CD4-positive, CD25-positive, alpha-beta regulatory T cell (primary cell): ENCODE measurements at places on chromosomes 7 and 10. TPM values are rescaled to one million over a fixed set of nuclear protein-coding genes. Genes with fewer than 3 reads are reported as not detected.

Gene UCN3
- polyA plus RNA-seq: not detected

Gene CALML5
- polyA plus RNA-seq: not detected

- DNase-seq: no peak
- H3K27me3 ChIP-seq: no peaks in the 10 kb centered on the region
- H3K4me1 ChIP-seq: no peaks in the 10 kb centered on the region
- H3K27ac ChIP-seq: no peak within 1 kb of the TSS
- no peaks in the 10 kb centered on the region for H3K36me3 ChIP-seq
Measured at GRCh38 chr10:132065491-132066105, at the start of gene JAKMIP3. Gene JAKMIP3 (plus strand): TSS chr10:132065946. CDS start chr10:132104809, 38,863 bp downstream.

DNA sequence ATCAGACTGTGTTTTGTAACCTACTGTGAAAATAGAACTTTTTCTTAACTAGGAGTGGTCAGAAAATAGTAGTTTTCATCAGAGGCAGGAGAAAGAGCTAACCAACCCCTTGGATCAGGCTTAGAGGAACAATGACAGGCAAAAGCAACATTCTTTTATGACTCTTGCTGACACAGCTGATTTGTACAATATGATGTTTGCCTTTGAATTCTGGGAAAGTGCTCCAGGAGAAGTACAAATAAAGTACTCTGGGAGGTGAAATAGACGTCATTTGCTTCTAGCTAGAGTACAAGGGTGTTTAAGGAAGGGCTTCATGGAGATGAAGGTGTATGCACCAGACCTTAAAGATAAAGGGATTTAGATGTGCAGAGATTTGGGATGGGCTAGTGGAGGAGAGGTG lies 75.1 kb upstream of the KIAA1217 start:
- no peak overlapping the region for H3K4me3 ChIP-seq
- no peaks in the 10 kb centered on the region for H3K36me3 ChIP-seq
- no peak for DNase-seq
- H3K4me1 ChIP-seq: no peaks in the 10 kb centered on the region
- H3K27me3 ChIP-seq: no peaks in the 10 kb centered on the region
- no peak overlapping the region for H3K27ac ChIP-seq

DNA sequence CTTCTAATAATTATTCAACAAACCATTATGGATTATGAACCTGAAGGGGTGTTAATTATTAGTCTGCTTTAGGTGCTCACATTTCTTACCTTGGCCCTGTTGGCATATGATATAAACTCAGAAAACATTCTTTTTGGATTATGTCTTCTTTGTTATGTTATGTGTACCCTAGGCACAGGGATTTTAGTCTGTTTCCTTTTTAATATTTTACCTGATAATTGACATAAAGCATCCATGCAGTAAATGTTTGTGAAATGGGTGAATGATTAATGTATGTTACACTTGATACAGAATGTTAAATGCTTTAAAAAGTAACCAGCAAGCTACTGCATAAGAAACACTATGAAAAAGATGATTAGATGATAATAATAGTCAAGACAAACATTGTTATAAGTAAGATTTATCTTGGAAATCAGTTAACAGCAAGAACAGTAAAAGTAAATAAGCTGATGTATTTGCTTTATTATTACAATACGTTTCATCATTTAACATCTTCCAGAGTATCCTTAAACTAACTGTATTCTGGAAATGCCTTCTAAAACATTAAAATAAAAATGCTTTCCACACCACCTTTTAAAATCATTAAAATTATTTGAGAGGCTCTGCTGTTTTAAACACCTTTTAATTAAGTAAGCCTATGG lies 204.7 kb downstream of the RELN start:
- H3K36me3 ChIP-seq: no peaks in the 10 kb centered on the region
- H3K4me3 ChIP-seq: no peak overlapping the region
- no peak for DNase-seq
- H3K27ac ChIP-seq: no peak overlapping the region
- H3K4me1 ChIP-seq: no peaks in the 10 kb centered on the region

GRCh38 chr10:13536674-13537366 lies 8.0 kb upstream of the BEND7 start:
- H3K27ac ChIP-seq: no peak overlapping the region
- no peak for DNase-seq
- H3K27me3 ChIP-seq: peaks cover 10% of the 10 kb centered on the region
- H3K4me1 ChIP-seq: no peaks in the 10 kb centered on the region
- H3K4me3 ChIP-seq: no peak overlapping the region
- H3K36me3 ChIP-seq: no peaks in the 10 kb centered on the region

Gene FANK1
- polyA plus RNA-seq: 54.5 TPM

- H3K4me1 ChIP-seq: no peaks in the 10 kb centered on the region
- no peak for DNase-seq
- H3K4me3 ChIP-seq: no peak overlapping the region
- no peaks in the 10 kb centered on the region for H3K27me3 ChIP-seq
- H3K36me3 ChIP-seq: no peaks in the 10 kb centered on the region
Measured at GRCh38 chr10:5047912-5048628, 44.4 kb upstream of the AKR1C2 start.

GRCh38 chr10:110513949-110514348 lies 16.2 kb downstream of the DUSP5 start:
- H3K27me3 ChIP-seq: no peaks in the 10 kb centered on the region
- H3K27ac ChIP-seq: no peak overlapping the region
- H3K4me3 ChIP-seq: no peak overlapping the region

- no peak for DNase-seq
- no peaks in the 10 kb centered on the region for H3K27me3 ChIP-seq
- no peaks in the 10 kb centered on the region for H3K36me3 ChIP-seq
- no peaks in the 10 kb centered on the region for H3K4me1 ChIP-seq
- H3K27ac ChIP-seq: no peak overlapping the region
Measured at GRCh38 chr7:112714917-112715316, 75.3 kb downstream of the TMEM168 start.

Gene C7orf57
- not detected for polyA plus RNA-seq

Gene ATP6V0A4
- polyA plus RNA-seq: not detected

GRCh38 chr7:94421681-94422080 lies 27.0 kb downstream of the COL1A2 start:
- no peak overlapping the region for H3K4me3 ChIP-seq
- H3K36me3 ChIP-seq: no peaks in the 10 kb centered on the region
- H3K27ac ChIP-seq: no peak overlapping the region
- H3K27me3 ChIP-seq: no peaks in the 10 kb centered on the region

GRCh38 chr7:155922067-155922816 lies 110.0 kb upstream of the SHH start:
- no peaks in the 10 kb centered on the region for H3K36me3 ChIP-seq
- no peak overlapping the region for H3K4me3 ChIP-seq
- H3K4me1 ChIP-seq: no peaks in the 10 kb centered on the region
- H3K27me3 ChIP-seq: no peaks in the 10 kb centered on the region
- no peak for DNase-seq

Gene KCNH2
- polyA plus RNA-seq: 2.8 TPM

DNA sequence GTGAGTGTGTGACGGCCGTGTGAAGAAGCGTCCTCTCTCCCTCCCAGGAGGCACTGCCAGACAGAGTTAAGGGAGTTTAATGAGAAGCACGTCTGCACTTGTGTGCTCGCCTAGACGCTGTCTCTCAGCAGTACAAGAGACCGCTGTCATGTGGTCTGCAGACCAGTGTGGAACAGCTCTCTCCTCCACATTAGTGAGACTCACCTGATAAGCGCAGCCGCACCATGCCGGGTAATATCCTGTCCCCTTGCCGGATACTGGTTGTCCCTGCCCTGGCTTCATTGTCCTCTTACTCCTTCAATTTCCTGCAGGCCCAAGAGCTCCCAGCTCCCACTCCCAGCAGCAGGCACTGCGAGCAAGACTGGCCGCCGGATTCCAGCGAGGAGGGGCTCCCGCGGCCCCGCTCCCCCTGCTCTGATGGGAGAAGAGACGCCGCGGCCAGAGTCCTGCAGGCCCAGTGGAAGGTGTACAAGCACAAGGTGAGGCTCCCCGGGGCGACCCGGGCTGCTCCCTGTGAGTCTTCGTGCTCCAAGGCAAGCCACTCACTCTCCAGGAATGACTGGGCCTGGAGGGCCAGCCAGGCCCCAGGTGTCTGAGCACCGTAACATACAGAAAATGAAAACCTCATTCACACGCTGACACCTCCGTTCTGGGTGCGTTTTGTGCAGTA lies 33.5 kb upstream of the TTYH3 start:
- H3K4me3 ChIP-seq: no peak overlapping the region
- no peaks in the 10 kb centered on the region for H3K4me1 ChIP-seq
- H3K36me3 ChIP-seq: no peaks in the 10 kb centered on the region
- no peaks in the 10 kb centered on the region for H3K27me3 ChIP-seq

Gene ACADSB
- 20.5 TPM for polyA plus RNA-seq

- no peaks in the 10 kb centered on the region for H3K27me3 ChIP-seq
- no peak overlapping the region for H3K4me3 ChIP-seq
- H3K27ac ChIP-seq: no peak overlapping the region
- H3K4me1 ChIP-seq: no peaks in the 10 kb centered on the region
- no peaks in the 10 kb centered on the region for H3K36me3 ChIP-seq
Measured at GRCh38 chr10:7035126-7035761, 375.6 kb downstream of the SFMBT2 start.

DNA sequence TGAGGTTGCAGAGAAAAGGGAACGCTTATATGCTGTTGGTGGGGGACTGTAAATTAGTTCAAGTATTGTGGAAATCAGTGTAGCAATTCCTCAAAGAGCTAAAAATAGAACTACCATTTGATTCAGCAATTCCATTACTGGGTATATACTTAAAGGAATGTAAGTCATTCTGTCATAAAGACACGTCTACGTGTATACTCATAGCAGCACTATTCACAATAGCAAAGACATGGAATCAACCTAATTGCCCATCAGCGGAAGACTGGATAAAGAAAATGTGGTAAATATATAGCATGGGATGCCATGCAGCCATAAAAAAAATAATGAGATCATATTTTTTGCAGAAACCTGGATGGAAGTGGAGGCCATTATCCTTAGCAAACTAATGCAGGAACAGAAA lies 100.0 kb upstream of the NPSR1 start:
- H3K36me3 ChIP-seq: no peaks in the 10 kb centered on the region
- no peak for DNase-seq
- H3K4me3 ChIP-seq: no peak overlapping the region
- no peaks in the 10 kb centered on the region for H3K27me3 ChIP-seq

Gene ABCB4
- polyA plus RNA-seq: not detected

- no peaks in the 10 kb centered on the region for H3K4me1 ChIP-seq
- no peaks in the 10 kb centered on the region for H3K36me3 ChIP-seq
- H3K27ac ChIP-seq: no peak overlapping the region
- no peaks in the 10 kb centered on the region for H3K27me3 ChIP-seq
- DNase-seq: no peak
Measured at GRCh38 chr7:40536421-40536820, 401.6 kb downstream of the SUGCT start.

DNA sequence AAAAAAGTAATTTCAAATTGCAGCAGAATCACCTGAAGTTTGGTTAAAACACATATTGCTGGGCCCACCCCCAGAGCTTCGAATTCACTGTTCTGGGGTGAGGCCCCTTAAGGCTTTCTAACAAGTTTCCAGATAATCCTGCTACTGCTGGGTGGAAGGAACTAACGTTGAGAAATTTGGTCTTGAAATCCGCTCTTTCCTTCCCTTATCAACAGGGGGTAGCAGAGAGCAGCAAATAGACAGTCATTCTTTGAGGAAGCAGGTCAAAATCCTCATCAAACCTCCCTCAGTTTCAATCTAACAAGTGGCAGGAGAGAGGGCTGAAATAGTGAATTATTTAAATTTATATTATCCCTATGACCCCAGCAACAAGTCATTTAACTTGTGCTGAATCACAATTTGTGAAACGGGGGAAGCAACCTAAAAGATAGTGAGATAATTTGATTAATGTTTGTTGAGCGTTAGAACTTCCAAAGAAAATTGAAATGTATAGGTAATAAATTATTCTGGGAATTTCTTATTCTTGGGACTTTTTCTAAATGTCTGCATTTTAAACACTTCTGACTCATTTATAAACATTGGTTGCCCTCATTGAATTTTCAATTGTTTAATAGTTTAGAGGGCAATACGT lies 21.7 kb upstream of the MALSU1 start:
- H3K4me1 ChIP-seq: no peaks in the 10 kb centered on the region
- no peak overlapping the region for H3K27ac ChIP-seq
- H3K36me3 ChIP-seq: no peaks in the 10 kb centered on the region
- DNase-seq: no peak
- no peak overlapping the region for H3K4me3 ChIP-seq

Gene LIPK
- not detected for polyA plus RNA-seq

Gene LRCH4
- 122 TPM for polyA plus RNA-seq

DNA sequence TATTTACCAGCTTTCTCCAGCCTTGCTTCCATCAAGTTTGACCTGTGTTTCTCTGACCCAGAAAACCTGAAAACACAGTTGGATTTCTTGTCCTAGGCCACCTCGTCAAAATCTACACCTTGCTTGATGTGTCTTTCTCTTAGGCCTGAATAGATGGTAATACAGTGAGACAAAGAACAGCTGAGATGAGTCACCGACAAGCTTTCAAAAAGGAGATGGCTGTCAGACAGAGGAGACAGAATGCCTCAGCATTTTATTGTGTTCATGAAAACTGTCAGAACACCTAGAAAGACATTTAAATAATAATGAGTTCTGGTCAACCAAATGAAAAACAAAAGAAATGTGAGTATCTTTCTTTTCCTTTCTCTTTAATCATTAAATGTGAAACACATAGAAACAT lies 119.7 kb upstream of the SORCS1 start:
- H3K27me3 ChIP-seq: no peaks in the 10 kb centered on the region
- no peak overlapping the region for H3K4me3 ChIP-seq
- no peak for DNase-seq
- no peaks in the 10 kb centered on the region for H3K4me1 ChIP-seq
- H3K27ac ChIP-seq: no peak overlapping the region
- H3K36me3 ChIP-seq: no peaks in the 10 kb centered on the region

GRCh38 chr10:116113721-116114501 lies 159.1 kb downstream of the GFRA1 start:
- no peaks in the 10 kb centered on the region for H3K36me3 ChIP-seq
- no peaks in the 10 kb centered on the region for H3K4me1 ChIP-seq
- no peak overlapping the region for H3K4me3 ChIP-seq
- no peak overlapping the region for H3K27ac ChIP-seq

Gene C10orf90
- not detected for polyA plus RNA-seq

DNA sequence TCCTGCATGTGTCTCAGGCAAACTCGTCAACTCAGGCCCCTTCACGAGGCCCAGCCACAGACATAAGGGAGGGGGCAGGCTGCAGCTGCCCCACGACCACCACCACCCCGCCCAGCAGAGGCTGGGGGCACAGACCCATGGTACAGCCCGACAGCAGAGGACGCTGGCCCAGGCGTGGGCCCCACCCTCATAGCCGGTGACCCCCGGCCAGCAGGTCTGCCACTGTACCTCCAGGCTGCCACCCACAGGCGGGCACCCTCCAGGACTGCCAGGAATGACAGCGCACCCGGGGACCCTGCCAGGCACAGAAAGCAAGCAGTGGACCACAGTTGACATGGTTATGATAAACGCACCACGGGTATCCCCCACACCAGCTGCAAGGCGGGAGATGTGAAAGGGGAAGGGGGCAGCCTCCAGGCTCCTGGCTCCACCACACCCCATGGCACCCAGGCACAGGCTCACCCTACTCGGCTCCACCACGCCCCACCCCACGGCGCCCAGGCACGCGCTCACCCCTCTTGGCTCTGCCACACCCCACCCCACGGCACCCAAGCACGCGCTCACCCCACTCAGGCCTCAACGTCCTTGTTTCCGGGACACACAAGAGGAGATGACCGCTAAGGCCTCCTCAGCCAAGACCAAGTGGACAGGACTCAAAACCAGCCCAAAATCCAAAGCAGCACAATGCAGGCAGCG lies 135.9 kb downstream of the MAD1L1 start:
- no peaks in the 10 kb centered on the region for H3K27me3 ChIP-seq
- no peak overlapping the region for H3K4me3 ChIP-seq
- H3K36me3 ChIP-seq: no peaks in the 10 kb centered on the region
- H3K27ac ChIP-seq: no peak overlapping the region
- no peak for DNase-seq
